Prostate gland (tissue), 2 donors: ENCODE measurements at places on chromosomes 2 and 18. TPM values are rescaled to one million over a fixed set of nuclear protein-coding genes. Genes with fewer than 3 reads are reported as not detected.

- DNase-seq: no peak
Observed at GRCh38 chr2:148658807-148659722, 14.5 kb downstream of the EPC2 start.

DNA sequence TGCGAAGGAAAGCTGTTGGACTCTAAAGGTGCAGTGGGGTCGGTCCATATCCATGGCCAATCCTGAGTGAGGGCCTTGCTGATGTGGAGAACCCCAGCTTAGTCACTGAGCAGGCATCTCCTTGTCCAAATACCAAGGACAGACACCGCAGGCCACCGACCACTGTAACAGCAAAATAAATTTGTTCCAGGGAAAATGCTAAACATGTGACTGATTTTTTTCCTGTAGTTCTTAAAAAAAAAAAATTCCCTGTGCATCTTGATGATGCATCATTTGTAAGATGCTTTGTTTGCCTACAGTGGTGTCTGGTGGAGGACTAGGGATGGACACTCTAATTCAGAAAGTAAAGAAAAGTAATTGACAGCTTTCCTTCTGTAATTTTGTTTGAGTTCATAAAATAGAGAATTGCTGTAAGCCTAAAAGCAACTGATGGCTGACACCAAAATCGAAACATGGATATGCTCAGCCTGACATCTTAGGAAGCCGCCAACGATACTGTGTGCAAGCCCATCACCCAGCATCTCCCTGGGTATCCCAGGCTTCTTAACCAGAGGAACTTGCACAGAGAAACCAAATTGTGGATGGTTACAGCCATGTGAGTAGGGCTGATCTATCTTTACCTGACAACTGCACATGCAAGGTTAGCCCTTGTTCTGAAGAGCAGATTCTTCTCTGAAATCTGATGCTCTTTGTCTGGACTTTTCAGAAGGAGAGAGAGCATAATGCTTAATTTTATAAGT, 188.6 kb downstream of the ARL4C start:
- no peak for DNase-seq

The LIMS4 gene
- not detected for total RNA-seq

The CNNM3 gene
- total RNA-seq: 29.8 TPM

- no peak for DNase-seq
Observed at GRCh38 chr18:48762836-48763718, 187.7 kb downstream of the SMAD7 start.

DNA sequence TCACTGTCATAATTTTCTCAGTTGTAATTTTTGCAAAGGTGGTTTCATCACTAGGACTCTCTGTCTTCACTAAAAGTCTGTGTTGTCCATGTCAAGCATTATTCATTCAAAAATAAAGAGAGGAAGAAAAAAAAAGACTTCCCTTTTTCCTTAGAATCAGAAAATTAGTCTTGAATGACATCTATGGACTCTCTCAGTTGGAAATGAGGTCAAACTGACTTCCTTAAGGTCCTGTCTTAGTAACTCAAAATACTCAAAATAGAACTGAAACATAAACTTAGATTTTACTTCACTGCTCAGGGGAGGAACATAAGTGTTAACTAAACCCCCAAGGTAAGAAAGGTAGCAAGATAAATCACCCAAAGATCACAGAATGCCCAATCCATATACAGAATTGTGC, 2.2 kb upstream of the ZNF407 start:
- no peak for DNase-seq

The EPHA4 gene
- total RNA-seq: 88.8 TPM

The PTRHD1 gene
- 33.9 TPM for total RNA-seq
